Iris pigment epithelial cell (primary cell): ENCODE measurements at places on chromosomes 3 and 15.

DNA sequence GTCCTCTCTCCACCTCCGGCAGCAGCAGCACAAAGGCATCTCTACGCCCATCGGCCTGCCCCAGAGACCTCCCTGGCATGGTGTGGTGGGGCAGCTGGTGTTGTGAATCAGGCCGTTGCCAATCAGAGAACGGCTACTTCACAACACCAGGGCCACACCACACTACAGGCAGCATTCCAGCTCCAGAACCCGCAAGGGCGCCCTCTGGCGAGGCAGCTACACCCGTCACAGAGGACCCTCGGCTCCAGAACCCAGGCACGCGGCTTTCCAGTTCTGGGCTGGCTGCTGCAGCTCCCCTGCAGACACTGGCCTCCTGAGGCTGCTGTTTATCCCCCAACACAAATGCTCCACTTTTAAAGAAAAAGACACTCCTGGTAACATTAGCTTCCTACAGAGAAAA lies 127.5 kb upstream of the TOPAZ1 start:
- peak; percentile 21 for DNase-seq

- peak; percentile 18 for DNase-seq
Observed at GRCh38 chr3:59737241-59737640, 687.4 kb upstream of the CFAP20DC start.

DNA sequence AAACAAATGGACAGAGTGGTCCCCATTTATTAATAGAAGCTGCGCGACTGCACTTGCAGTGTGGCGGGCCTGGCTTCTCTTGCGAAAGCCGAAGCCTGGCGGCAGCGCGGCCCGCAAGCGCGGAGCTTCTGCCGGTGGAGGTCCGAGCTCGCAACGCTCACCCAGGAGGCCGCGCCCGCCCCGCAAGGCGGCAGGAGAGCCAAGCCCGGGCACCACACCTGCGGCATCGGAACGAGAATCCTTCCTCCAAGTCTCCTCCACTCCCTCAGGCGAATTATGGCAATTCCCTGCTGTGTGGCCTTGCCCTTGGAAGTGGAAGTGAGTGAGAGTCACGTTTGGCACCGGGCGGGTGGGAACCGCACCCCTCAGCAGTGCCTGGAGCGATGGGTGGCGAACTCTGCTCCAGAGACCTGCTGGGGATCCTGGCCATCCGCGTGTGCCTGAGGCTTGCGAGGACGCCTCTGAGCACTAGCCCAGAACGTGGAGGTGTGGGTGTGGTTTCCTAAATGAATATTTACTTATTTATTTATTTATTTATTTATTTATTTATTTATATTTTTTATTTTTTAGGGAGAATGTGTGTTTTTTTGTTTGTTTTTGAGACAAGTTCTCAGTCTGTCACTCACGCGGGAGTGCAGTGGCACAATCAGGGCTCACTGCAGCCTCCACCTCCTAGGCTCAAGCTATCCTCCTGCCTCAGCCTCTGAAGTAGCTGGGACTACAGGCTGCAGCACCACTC lies 133.7 kb upstream of the UBE2E1 start:
- peak; percentile 52 for DNase-seq

- peak; percentile 49 for DNase-seq
Observed at GRCh38 chr3:139935016-139935865, at the start of gene CLSTN2. Gene CLSTN2 (plus strand): TSS chr3:139935185.

- DNase-seq, result no peak
Observed at GRCh38 chr3:71152892-71153265, 430.6 kb downstream of the FOXP1 start.

DNA sequence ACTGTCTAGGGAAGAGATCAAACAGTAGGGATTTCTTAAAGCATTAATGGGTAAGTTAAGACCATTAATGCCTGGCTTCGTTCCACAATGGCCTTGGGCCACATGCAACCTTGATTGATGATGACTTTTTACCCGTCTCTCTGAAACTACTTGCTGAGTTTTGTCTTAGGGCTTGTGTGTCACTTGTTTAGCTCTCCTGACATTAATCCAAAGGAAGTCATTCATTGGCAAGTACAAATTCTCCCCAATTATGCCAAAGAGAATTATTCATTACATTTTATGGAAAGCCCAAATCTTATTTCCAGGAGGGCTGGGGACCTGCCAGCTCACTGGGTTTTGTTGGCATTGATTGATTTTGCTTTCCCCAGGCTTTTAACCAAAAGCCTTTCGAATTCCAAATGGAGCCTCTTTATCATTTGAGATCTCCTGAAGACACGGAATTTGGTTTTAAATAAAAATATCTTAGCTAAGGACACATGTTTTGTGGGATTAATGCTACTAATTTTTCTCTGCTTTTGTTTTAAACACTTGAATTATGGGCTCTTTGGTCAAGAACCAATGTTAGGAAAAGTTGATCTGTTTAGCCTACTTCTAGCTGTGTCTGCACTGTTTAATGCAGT lies 40.7 kb downstream of the SERPINI1 start:
- DNase-seq, result no peak

DNA sequence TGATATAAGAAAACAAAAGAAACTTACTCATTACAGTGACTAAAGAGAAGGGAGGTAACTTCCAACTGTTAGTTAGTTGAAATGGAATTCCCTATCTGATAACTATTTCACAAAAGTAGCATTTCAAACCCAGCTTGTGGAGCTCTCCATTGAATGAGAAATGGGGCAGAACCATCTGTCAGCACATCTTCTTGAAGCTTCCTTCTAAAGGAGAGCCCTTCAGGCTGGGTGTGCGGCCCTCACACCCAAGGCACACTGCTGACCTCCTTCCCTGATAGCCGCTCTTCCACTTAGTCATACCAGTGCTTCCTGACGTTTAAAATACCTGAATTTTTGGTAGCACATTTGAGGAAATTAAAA lies 28.1 kb upstream of the VEPH1 start:
- no peak for DNase-seq

DNA sequence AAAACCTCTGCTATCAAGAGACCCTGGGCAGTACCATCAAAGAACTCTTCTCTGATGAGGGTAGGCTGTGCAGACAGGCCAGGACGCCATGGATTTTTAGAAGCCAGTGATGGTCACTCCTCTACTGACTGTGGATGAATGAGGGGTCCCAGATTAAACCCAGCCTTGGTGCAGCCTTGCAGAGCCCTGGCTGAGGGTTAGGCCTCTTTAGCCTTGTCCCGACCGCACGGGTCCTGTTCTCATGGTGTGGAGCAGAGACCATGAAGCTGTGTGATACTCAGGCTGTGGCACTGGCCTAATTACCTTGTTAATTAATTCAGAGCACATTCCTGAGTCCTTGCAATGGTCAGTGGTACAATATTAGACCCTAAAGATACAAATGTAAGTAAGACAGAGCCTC lies 71.7 kb downstream of the FBN1 start:
- no peak for DNase-seq

- DNase-seq, result no peak
Observed at GRCh38 chr3:143160437-143160836, 40.9 kb downstream of the CHST2 start.

GRCh38 chr15:70956201-70956995 lies 63.8 kb downstream of the LRRC49 start:
- DNase-seq, result peak; percentile 34

DNA sequence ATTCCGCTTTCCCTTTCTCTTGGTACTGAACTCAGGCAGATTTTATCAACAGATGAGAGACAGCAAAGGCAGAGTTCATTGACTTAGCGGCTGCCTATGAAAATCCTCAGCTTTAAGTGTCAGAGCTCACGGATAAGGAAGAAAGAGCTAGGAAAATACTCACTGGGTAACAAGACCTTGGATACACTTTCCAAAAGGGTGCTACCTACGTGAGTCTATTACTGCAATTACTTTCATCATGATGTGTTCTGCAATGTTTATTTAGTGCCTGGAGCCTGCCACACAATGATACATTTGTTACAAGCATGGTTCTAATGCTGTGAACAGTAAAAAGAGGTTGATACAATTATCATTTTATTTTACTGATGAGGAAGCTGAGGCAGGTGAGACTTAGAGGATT lies 177.5 kb downstream of the GRM7 start:
- DNase-seq, result no peak

- DNase-seq, result peak; percentile 60
Observed at GRCh38 chr3:113035387-113035982, 44.7 kb downstream of the GTPBP8 start.

DNA sequence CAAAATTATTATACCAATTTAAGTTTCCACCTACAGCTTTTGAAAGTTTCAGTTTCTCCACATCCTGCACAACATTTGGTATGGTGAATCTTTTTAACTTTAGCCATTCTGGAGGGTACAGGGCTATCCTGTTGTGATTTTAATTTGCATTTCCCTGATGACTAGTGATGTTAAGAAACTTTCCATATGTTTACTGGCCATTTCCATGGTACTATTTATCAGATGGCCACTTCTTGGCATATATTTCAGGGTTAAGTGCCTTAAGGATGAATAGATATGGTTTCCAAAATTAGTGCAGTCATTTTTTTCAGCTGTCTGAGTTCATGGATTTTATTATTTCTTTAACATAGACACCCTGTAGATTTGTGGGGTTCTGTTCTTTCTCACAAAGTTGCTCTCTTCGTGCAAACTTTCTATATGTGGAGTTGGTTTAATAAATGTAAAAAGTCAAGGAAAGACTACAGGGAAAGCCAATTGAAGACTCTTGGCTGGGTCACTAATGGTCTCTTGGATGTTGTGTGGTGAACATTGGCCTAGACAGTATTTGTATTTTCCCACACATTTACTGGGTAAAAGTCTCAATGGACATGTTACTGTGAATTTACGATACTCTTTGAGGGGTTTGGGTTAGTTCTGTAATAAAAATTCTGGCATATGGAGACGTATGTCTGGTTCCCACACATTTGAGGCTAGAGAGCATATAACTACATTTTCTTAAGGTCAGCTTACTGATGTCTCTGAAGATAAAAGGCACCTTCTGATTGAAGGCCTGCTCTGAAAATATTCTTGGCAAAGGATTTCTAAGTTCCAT lies 147.5 kb upstream of the PDZRN3 start:
- no peak for DNase-seq

DNA sequence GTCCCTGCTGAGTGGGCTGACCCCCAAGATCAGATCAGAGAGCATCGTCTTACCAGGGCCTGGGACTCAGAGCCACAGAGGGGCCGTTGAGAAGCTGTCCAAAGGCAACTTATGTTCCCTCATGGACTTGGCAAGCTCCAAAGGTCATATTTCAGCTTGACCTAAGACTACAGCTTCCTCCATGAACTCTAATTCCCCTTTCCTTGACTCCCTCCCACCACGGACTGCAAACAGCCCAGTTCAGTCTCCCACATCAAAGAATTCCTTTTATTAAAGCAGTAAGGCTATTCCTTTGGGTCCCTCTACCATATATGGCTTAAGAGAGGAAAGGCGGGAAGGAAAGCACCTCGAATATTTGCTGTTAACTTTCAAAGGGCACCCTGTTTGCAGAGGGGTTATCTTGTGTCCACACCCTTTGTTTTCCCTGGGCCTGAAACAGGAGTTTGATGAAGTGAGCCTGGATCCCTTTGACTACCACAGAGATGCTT lies 146.1 kb upstream of the THBS1 start:
- DNase-seq, result no peak

DNA sequence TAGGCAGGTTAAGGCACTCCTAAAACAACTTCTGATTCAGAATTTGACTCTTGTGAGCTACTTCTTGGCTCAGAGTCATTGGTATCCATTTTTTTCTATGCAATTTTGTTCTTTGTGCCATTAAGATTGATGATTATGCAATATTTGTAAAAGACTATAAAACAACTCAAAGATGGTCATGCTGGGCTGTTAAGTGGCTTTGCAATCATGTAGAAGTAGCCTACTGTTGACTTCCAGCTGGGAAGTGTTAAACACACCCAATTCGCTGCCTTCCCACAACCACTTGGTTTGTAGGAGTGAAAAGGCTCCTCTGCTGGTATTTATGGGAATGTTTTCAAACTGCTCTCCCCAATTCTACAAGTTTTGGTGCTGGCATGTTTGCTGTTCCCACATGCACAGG lies 74.7 kb upstream of the COL6A6 start:
- DNase-seq, result no peak

- no peak for DNase-seq
Observed at GRCh38 chr3:147735616-147736015, 326.5 kb downstream of the ZIC1 start.

DNA sequence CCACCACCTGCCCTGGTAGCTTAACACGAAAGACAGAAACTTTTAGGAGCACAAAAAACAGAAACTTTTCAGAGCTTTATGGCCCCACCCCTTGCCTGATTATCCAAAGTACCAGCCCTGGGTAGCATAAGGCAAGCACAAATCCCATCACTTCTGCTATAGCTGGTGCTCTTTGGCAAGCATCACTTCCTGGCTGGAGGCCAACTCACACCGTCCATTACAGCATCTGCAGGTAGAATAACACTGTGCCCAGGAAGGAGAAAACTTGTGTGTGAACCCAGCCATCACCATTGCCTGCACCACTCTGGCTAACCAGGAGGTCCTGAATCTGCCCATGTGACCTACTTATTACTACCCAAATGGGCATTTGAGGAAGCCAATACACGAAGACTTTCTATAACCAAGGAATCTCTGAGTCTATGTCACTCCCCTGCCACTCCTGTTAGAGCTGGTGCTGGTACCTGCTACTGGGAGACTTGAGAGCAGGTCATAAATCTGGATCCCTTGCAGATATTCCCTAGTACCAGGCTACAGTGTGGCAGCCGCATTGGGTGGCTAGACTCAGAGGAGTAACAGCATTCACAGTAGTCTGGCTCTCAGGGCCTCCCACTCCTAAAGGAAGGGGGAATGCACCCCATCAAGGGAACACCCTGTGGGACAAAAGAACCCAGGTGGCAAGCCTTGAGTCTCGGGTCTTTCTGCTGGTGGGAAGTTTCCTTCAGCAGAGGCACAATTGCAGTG lies 73.3 kb upstream of the AKAP13 start:
- DNase-seq, result no peak

GRCh38 chr3:28114893-28115292 lies 126.5 kb upstream of the CMC1 start:
- DNase-seq, result no peak

GRCh38 chr3:47605652-47606051 lies 27.0 kb upstream of the CSPG5 start:
- peak; percentile 64 for DNase-seq

DNA sequence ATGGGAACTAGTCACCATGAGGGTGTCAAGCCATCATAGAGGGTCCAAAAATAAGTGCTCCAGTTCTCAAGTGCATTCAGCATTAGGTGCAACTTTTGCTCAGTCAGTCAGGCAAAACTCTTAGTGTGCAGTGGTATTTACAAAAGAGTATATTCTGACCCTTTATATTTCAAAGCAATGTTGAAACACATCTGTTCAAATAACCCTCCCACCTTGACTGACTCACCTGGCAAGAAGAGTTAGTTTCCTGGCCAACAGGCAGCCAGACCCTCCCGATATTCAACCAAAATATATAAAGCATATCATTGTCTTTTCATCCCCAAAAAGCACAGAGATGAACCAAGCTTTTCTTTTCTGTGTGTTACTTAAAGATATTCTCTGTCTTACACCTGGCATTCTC lies 7.6 kb upstream of the COL8A1 start:
- no peak for DNase-seq

DNA sequence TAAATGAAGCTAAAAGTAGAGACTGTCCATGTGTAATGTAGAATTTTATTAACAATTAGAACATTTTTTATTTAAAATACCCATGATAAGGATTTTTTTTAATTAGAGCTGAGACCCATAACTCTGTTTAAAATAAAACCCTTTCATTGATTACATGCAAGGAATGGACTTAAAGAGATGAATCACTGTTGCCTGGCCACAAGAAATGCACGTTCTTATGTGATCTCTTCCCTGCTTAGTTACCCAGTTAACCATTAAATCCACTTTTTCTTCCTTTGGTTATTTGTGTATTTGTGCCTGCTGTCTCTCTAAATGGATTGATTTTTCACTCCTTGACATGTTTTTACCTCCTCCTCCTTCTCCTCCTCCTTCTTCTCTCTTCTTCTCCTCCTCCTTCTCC lies 83.3 kb upstream of the SLITRK3 start:
- peak; percentile 1 for DNase-seq
